ENCODE measurements at places on chromosomes 7 and 10.

GRCh38 chr7:111841596-111842205 is 279.4 kb upstream of the IMMP2L start:
- DNase-seq = no peak

DNA sequence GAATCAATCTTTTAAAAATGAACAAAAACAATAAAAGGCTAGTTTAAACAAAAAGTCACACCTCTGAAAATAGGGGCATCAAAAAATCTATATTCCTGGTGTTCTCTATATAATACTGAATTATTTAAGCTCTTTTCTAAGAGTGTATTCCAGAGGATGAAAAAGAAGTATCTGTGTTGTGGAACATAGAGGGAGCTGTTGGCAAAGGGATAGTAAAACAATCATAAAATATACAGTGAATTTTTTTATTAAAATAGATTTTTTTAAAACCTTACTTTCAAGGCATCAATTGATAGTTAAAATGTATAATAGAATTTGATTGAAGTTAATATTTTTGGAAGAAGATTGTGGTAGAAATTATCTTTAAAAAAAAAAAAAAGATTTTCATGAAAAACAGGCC is 1409.1 kb upstream of the CELF2 start:
- DNase-seq = peak; percentile 4

DNA sequence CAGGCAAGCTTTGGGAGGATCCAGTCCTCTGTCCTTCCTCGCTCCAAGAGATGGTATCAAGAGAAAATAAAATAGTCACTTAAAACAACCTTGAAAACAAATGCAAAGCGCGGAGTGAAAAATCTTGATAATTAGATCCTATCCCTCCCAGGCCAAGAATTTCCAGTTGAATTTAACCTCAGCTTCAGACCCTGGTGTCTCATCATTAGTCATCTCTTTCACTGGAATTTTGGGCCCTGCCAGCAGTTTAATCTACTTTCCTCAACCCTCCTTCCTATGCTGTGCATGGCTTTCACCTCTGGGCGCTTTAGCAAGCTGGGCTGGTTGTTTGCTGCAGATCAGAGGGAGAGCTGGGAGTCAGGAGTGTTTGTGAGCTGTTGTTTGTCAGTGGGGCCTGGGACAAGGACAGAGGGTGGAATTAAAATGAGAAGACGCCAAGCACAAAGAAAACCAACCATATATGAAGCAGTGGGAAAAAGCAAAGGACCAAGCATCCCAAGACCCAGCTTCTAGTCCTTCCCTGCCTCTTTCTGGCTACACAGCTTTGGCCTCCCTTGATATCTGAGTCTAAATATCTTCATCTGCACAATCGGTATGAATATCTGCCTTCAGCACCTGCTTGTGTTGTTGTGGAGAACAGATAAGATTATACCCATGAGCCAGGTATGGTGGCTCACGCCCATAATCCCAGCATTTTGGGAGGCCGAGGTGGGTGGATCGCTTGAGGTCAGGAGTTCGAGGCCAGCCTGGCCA is 13.5 kb downstream of the MYOF start:
- no peak for DNase-seq

GRCh38 chr7:138975343-138976104 is 5.7 kb downstream of the KIAA1549 start:
- DNase-seq = no peak

Measured in renal cortex interstitium (tissue), 15 donors.